ENCODE measurements at places on chromosomes 3 and 15.
A peak's percentile ranks its signal among the peaks of the same experiment; 100 is the strongest.

GRCh38 chr3:197335428-197336132 is 37.2 kb upstream of the DLG1 start:
- no peak for DNase-seq

- DNase-seq: no peak
Observed at GRCh38 chr15:86284635-86285034, 205.0 kb downstream of the AGBL1 start.

DNA sequence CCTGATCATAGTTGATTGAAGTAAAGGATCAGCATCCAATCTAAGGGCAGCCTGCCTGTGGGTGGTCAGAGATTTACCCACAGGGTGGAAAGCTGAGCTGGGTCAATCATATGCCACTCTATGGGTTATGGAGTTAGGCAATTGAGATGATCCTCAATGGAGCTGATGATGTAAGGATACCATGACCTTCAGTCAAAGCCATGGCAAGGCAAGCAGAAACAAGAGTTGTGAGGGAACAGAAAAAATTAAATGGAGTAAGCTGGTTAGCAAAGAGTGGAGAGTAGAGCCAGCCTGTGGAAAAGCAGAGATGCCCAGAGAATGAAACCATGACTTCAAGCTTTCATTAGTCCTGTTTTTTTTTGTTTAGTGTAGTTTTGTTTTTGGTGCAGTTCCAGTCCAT is 5.7 kb upstream of the IQGAP1 start:
- no peak for DNase-seq

- DNase-seq: no peak
Observed at GRCh38 chr3:72860846-72861245, 12.6 kb upstream of the SHQ1 start.

GRCh38 chr3:126672340-126672739 is 17.4 kb upstream of the TXNRD3 start:
- DNase-seq: no peak

- DNase-seq: no peak
Observed at GRCh38 chr15:78212546-78213424, 21.6 kb downstream of the ACSBG1 start.

- DNase-seq: peak; percentile 70
Observed at GRCh38 chr3:149480326-149481017, 6.0 kb downstream of the TM4SF4 start.

DNA sequence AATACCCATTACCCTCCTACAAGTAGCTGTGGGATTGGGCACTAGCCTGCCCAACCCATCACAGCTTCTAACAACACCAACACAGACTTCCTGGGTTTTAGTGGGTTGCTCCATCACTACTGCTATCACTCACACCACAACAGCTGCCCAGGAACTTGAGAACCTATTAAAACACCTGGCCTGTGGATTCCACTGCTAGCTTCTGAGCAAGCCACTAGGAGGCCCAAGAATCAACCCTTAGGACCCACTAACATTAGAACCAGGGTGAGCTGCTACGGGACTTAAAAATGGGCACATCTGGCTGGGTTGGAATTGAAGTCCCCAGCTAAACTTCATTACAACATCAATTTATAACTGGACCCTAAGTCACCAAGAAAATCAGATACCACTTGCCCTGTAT is 113.2 kb upstream of the TP63 start:
- no peak for DNase-seq

GRCh38 chr15:71830981-71831380 is 20.6 kb downstream of the NR2E3 start:
- DNase-seq: no peak

GRCh38 chr3:71541313-71541712 is 42.2 kb downstream of the FOXP1 start:
- no peak for DNase-seq

GRCh38 chr3:142664311-142664710 is 59.5 kb upstream of the TRPC1 start:
- DNase-seq: no peak

DNA sequence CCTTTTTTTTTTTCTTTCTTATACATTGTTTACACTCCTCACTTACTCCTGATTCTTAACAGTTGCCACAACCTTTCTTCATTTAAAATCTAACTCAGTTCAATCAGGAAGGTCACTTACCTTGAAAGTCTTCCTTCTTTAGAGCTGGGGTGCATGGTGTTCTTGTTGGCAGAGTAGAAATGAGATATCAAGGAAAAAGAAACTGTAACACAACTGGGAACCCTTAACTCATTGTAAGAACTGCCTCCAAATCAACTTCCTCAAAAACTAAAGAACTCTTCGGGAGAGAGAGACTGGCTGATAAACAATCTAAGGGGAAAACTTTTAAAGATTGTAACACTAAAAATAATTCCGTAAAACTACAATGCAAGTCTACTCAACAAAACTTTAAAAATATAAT is 1.4 kb upstream of the APPL1 start:
- DNase-seq: no peak

DNA sequence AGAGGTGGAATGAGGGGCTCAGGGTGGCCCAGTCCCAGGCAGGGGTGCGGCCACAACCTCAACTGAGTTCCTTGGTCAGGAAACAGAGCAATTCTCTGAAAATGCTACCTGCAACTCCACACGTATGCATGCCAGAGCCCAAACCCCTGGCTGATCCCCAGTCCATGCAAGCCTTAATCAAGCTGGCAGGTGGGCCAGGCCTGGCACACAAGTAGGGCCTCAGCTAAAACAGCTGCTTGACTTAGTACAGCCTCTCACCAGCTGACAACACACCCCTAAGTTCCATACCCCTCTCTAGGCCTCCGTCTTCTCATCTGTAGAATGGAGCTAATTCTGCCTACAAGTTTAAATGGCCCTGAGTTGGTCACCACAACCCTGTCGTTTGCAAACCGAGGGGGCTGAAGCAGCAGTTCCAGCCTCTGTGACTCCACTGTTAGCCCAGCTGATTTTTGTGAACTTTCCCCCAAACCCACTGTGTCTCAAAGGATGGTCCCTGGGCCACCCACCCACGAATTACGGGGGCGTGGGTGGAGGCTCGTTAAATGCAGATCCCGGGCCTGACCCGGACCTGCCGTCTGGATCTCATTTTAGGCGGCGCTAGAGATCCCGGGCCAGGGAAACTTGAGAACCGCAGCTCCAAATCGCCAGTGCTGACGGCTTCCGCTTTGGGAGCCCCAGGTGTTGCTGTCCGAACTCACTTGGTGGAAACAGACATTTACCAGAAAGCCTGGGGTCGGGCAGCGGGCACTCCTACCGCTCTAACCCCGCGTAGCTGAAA is 927 bp downstream of the CHDH start:
- DNase-seq: no peak

GRCh38 chr15:92908713-92909057 is 8.6 kb downstream of the CHD2 start:
- DNase-seq: no peak

DNA sequence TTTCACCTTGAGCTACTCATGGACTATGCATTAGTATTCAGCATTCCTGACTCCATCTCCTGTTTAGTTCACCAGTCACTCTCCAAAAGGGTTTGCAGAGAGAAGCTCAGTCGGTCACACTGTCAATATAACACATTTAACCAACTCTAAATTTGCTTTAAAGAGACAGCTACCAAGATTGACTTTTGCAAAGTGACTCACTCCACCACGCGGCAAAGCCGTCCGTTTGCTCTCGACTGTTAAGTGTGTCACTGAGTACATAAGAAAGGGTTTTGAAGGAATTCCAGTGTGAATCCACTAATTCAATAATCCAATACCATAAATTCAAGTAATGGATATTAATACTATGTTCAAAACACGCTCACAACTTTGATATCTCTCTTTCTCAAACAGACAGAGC is 1006.7 kb upstream of the NR2F2 start:
- no peak for DNase-seq

GRCh38 chr15:34776606-34777105 is 18.7 kb downstream of the ACTC1 start:
- no peak for DNase-seq

DNA sequence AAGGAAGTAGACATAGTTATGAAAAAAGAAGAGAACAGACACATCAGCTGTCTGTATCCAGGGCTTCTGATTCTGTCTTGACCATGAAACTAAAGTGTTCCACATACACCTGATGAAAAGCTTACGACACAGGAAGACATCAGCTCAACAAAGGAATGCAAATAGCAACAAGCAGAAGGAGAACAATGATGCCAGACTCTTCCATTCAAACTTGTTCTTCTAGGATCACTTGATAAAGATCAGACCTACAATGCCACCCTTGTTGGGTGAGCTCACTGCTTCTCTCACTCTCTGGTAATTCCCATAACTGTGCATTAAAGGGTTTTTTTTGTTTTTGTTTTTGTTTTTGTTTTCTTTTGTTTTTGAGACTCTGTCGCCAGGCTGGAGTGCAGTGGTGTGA is 49.7 kb downstream of the GATM start:
- no peak for DNase-seq

GRCh38 chr3:197088370-197088769 is 58.8 kb upstream of the MELTF start:
- DNase-seq: no peak

DNA sequence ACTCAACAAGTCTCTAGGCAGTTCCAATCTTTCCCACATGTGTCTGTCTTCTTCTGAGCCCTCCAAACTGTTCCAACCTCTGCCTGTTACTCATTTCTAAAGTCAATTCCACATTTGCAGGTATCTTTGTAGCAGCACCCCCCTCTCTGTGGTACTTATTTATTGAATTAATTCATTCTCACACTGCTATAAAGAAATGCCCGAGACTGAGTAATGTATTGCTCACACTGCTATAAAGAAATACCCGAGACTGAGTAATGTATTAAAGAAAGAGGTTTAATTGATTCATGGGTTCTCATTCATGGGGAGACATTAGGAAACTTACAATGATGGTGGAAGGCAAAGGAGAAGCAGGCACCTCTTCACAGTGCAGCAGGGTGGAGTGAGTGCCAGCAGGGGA is 1413.8 kb downstream of the SI start:
- DNase-seq: no peak

DNA sequence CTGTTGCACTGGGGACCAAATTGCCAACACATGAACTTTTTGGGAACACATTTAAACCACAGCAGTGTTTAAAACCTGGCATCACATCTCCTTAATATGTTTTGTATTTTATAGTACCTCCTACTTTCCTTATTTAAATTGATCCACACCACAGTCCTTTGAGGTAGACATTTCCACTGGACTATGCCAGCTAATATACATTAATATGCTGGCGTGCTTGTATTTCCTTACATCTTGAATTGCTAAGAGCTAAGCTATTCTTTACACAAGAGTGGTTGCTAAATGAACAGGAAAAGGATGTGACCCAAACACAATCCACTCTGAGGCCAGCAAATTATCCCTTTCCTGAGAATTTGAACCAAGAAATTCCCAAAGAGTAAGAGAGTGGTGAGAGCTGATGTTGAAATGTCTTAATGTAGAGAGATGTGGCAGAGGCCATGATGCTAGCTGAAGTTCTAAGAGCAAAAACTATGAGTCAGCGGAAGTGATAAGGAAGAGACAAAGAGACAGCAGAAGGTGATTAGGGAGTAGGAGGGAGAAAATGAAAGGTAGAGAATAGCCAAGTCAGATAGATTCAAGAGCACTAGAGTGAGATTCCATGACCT is 131.2 kb downstream of the CD47 start:
- DNase-seq: no peak

- DNase-seq: no peak
Observed at GRCh38 chr15:62896969-62897486, 145.5 kb upstream of the TPM1 start.

GRCh38 chr3:64454179-64454578 is 228.9 kb upstream of the PRICKLE2 start:
- no peak for DNase-seq

DNA sequence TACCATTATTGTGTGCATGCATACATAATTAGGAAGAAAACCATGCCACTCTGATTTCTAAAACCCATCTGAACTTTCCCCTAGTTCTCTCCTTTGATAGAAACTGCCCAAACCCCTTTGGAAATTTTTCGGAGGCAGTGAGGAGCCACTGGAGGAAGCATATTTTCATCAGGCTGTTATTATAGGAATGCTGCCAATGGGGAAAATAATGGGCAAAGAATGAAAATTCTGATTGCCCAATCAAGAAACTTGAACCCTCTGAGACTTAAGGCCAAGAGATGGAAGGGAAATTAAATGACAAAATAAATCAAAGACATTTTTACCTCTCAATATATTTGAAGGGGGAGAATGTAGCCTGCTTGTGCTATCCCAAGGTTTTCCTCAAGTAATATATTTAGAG is 376.0 kb upstream of the PDZRN3 start:
- no peak for DNase-seq

- DNase-seq: no peak
Observed at GRCh38 chr3:50342813-50343633, 2.4 kb upstream of the RASSF1 start.

GRCh38 chr3:119672776-119673175 is 4.4 kb downstream of the COX17 start:
- no peak for DNase-seq

DNA sequence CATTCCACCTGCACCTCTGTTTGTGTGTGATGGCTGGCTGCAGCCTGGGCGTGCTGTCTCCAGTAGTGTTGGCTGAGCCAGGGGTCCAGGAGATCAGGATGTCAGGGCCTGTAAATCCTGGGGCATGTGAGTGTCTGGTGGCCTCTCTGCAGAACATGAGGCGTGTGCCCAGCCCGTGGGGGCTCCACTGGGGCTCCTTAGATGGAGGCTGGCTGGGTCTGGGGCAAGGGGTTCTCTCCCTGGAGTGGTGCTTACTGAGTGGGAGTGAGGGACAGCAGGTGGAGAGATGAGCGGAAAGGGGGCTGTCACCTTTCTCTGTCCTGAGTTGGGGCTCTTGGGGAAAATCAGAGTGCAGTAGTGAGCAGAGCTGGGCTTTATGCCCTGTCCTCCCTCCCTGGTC is 152.2 kb downstream of the CHDH start:
- no peak for DNase-seq

GRCh38 chr15:59688423-59688781 is 718 bp downstream of the BNIP2 start:
- DNase-seq: no peak

- no peak for DNase-seq
Observed at GRCh38 chr3:197495999-197496745, 59.6 kb downstream of the BDH1 start.

GRCh38 chr3:120198305-120198878 is 86.6 kb downstream of the GPR156 start:
- no peak for DNase-seq

- no peak for DNase-seq
Observed at GRCh38 chr3:89252016-89252415, 144.6 kb downstream of the EPHA3 start.

DNA sequence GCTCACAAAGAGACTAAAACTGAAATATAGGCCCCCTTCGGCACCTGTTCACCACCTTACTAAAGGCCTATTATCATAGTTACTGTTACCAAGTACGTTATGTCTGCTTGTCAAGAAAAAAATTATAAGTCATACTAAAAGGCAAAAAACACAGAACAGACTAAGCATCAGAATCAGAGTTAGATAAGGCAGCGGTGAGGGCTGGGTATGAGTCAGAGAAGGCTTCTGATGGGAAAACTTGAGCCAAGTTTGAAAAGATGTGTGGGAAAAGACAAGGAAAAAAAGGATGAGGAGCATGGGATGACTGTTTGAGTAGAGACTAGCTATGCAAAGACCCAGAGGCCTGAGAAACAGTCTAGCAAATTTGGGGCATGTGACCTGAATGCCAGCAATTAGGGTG is 387.2 kb upstream of the SGO1 start:
- no peak for DNase-seq

GRCh38 chr15:70035051-70035718 is 62.5 kb downstream of the TLE3 start:
- DNase-seq: no peak

- no peak for DNase-seq
Observed at GRCh38 chr3:41267975-41268640, 68.8 kb downstream of the CTNNB1 start.

GRCh38 chr15:63523306-63523990 is 19.1 kb downstream of the USP3 start:
- no peak for DNase-seq

GRCh38 chr3:88742106-88742505 is 365.3 kb upstream of the EPHA3 start:
- no peak for DNase-seq
